NCI-H1694 treated with DMSO at 0.1 percent for 48 hours (cell line): ENCODE measurements at places on chromosomes 7 and 10.

GRCh38 chr10:120387326-120387725, 69.7 kb upstream of the PLPP4 start:
- no peak for DNase-seq

DNA sequence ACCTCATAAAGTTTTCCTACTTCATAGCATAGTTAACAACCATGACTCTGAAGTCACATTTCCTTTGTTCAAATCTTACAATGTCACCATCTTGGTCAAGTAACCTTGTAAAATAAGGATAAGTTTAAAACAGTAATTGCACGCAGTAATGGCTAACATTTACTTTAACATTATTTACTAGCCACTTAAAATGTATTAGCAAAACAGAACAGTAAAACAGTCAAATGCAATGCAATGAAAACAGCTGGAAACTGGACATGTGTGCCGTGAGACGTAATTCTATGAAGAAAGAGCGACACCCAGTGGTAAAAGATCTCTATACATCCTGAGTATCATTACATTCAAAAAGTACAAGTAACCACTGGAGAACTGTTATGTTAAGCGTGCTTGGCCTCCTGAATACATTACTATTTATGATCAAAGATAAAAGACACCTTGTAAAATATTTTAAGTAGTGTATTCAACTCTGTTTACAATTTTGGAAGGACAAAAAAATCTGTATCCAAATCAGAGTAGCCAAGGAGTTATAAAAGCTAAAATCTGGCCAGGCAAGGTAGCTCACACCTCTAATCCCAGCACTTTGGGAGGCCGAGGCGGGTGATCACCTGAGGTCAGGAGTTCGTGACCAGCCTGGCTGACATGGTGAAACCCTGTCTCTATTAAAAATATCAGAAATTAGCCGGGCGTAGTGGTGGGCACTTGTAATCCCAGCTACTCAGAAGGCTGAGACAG, 27.2 kb downstream of the ATE1 start:
- DNase-seq, result peak; percentile 19

DNA sequence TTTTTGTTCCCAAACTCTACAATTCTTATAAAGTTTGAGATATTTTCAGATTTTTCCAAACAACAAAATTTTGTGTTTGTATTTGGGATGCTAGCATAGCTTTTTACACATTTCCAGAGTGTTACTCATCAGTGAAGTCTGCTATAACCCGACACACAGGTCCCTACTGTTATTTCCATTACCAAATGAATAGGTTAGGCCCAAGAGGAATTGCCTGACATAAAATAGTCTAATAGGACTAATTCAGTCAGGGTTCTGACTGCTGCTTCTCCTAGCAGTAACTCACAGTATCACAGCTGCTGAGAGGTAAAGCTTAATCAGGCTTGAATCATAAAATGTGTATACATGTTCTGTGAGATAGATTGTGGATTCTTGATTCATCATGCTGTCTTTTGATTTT, 49.1 kb upstream of the STRIP2 start:
- no peak for DNase-seq

DNA sequence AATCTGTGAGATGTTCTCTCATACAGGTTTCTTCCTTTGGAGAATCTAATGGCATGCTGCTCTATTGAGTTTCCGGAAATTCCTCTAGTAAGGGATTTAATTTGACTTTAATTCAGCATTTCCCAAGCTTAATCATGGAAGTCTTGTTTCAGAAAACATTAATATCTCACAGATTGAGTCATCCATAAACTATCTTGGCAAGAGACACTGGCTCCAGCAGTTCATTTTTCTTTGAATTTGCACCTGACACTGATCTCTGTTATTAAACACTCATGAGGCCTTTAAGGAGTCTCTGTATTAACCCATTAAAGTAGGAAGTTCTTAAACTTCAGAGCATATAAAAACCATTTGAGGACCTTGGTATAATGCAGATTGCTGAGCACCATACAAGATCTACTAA, 3.6 kb upstream of the ITGB8 start:
- no peak for DNase-seq

DNA sequence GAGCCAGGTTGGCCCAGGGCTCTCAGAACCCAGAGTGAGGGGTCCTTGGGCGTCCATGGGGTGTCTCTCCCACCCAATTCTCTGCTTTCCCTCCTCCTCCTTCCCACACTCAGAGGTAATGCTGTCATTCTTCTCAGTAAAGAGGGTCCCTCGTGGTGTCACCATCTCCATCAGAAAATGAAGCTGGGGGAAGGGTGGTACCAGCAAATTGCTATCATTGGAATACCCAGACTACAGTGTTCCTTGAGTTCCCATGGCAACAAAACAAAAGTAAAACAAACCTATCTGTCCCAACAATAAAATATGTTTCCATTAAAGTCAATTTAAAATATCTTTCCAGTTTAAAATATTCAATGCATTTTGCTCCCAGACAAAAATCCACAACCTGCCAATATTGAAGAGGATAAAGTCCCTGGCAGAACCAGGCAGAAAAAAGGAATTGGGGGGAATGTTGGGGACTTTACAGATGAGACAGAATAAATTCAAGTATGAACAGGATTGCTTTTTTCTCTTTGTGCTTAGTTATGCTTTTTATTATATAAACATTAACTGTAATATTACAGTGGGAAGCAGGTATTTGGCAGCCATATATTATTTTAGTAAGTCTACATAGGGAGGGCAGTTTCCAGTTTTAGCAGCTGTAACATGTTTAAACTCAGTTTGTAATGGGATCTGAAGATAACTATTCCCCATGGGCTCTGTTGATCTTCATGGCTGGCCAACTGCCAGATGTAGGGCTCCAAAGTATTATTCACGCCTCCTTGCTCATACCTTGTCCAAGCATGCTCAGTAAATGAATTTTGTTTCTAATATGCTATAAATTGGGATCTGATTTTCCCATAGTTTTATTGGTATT, 182.1 kb downstream of the ARID5B start:
- DNase-seq, result peak; percentile 91

- DNase-seq, result peak; percentile 66
Measured at GRCh38 chr7:146741911-146742310, 625.3 kb downstream of the CNTNAP2 start.

DNA sequence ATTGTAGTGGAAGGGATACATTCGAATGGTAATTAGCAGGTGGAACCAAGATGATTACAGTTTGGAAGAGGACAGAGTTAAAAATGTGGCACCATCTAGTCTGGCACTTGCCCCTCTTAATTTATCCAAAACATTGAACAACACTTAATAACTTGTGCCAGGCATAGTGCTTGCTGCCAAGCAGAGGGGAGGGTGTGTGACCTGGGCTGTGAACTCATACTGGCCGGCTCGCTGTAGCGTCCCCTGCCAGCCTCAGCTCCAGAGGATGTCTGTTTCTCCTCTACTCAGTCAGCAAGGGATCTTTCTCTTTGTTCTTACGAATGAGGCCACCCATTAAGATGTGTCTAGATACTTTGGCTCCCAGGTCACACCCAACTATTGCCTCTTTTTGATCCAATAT, 179.4 kb upstream of the INHBA start:
- DNase-seq, result no peak

DNA sequence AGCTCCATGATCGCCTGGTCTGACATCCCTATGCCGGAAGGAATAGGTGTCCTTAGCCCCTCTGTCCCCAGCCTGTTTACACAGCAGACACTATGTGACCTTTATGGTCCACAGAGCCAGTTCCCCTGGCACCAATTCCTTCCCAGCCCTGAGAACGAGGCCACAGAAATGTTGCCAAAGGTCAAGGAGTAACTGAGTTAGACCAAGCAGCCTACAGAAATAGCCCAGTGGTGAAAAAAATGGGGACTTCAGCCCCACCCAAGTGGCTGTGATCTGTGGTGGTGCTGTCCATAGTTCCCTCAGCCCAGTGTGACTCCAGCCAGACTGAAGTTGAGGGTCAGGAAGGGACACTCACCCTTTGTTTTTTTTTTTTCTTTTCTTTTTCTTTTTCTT, 2.5 kb downstream of the PGAM2 start:
- DNase-seq, result no peak

- DNase-seq, result no peak
Measured at GRCh38 chr7:29359482-29360093, 165.0 kb downstream of the CHN2 start.

DNA sequence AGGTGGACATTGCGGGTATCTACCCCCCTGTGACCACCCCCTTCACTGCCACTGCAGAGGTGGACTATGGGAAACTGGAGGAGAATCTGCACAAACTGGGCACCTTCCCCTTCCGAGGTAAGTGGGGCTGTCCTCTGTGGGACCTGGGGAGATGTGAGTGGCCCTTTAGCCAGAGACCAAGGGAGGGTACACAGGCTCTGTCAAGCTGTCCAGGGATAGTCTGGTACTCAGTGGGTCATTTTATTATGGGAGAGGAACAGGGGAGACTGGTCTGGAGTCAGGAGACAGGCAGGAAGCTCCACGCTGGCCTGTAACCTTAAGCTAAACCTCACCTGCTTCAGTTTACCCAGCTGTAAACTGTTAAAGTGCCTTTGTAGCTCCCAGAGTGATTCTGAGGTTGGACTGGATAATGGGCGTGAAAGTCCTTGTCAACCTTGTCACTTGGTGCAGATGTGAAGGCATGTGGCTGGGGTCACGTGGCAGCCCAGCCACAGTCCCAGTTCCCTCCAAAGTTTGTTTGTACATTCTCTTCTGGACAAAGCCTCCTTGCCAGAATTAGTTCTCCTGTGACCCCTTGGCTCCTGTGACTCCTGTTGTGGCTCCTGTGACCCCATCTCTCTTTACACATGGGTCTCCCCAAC, 729 bp downstream of the HOGA1 start:
- no peak for DNase-seq
